HT1080 (cell line): ENCODE measurements at places on chromosomes 5 and 9.

- no peak for DNase-seq
Observed at GRCh38 chr9:69371001-69371400, 46.0 kb downstream of the ENTREP1 start.

GRCh38 chr9:90002397-90003271 is 397.8 kb downstream of the GADD45G start:
- peak; percentile 30 for DNase-seq

DNA sequence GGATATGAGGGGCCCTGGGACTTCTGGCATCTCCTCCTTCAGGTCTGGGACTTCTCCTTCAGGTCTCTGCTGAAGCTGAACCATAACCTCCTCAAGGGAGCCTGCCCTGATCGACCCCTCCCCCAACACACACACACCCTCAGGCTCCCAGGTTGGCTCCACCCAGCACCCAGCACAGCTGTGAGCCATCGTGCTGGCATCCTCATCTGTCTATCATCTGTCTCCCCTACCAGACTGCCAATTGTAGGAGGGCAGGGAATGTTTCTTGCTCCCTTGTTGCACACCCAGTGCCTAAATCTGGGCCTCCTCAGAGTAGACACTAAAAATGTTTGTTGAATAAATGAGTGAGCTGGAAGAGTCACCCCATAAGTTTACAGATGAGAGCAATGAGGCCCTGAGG is 71.4 kb downstream of the LRSAM1 start:
- peak; percentile 63 for DNase-seq

DNA sequence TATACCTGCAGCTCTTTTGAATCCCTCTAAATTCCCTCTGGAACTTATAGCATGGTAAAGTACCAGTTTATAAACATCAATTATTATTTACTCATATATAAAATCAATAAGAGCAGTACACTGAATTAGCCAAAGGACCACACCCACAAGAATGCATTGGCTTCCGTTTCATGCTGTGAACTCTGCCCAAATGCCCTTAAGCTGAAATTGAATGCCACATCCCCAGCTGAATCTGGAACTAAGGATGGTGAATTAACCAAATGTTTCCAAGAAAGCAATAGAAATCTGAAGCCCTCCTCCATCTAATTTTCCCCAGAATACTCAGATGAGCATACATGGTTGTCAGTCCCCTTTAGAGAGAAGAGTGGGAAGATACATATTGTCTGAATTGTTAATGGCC is 436.4 kb upstream of the FTMT start:
- DNase-seq, result no peak

- peak; percentile 6 for DNase-seq
Observed at GRCh38 chr5:33195431-33196165, 245.2 kb upstream of the TARS1 start.

GRCh38 chr5:167576897-167577296 is 714.5 kb upstream of the WWC1 start:
- peak; percentile 10 for DNase-seq

DNA sequence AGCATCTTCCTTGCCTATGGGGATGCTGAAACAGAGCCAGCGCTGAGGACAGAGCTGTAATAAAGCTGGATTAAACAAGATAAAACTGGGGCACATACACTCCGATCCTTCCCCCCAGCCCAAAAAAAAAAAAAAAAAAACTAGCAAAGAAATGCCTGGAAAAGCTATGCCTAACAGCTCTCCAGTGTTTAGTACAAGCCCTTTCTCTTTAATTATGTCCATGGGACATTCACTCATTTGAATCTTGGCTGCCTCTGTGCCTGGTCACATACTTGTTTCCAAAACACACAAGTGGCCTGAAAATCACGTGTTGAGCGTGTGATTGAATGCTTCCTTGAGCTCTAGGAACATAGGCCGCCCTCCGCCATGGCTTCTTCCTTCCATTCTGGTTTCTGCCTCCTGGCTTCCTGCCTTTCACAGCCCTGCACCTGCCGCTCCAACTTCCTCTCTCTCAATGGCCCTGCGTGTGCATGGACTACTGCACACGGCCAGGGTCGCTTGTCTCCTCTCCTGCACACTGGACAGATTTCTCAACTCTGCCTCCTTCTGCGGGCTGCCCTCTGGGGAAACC is 111.0 kb upstream of the RETREG1 start:
- no peak for DNase-seq
